ENCODE measurements at places on chromosomes 2 and 18.

DNA sequence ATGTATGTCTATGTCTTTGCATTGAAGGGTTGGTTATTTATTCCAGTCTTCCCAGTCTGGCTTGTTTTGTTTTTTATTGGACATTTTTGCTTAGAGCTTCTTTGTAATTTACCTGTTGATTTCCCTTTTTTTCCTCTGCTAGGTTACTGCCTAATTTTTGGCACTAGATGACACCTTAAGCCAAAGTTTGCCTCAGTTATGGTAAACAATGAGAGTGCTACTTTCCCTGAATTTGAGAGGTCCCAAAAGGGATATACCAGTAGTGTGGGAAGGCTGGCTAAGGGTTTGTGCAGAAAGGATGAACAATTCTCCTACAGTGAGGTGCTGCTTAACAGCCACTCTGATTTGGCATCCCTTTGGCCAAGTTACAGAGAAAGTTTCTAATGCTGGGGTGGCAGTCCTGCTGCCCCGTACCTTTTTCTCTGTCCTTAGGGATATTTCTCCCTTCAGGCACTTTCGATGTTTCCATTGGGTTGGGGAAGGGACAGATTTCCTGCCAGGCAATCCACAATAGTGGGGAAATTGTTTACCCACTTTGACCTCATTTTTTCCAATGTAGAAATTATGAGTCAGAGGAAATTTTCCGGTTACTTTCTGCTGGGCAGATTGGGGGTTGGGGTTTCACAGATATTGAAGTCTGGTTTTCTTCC is 354.9 kb downstream of the PTPRM start:
- no peak for DNase-seq

GRCh38 chr2:126312579-126312978 is 343.4 kb upstream of the GYPC start:
- no peak for DNase-seq

DNA sequence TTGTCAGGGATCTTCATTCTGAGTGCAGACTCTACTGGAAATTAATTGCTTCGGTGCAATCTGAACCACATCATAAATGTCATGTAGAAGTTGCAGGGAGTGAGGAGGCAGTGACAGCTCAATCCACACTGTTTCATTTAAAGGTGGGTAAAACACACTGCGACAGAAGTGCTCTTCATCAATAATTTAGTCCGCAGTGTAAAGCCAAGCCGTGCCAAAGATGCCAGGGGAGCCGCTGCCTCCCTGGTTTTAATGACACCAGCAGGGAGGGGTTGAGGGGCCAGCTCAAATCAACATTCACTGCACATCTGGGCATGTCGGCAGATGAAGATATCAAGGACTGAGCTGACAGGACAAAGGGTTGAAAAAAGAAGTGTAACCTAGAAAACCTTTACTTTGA is 305.7 kb upstream of the VRK2 start:
- DNase-seq = no peak

DNA sequence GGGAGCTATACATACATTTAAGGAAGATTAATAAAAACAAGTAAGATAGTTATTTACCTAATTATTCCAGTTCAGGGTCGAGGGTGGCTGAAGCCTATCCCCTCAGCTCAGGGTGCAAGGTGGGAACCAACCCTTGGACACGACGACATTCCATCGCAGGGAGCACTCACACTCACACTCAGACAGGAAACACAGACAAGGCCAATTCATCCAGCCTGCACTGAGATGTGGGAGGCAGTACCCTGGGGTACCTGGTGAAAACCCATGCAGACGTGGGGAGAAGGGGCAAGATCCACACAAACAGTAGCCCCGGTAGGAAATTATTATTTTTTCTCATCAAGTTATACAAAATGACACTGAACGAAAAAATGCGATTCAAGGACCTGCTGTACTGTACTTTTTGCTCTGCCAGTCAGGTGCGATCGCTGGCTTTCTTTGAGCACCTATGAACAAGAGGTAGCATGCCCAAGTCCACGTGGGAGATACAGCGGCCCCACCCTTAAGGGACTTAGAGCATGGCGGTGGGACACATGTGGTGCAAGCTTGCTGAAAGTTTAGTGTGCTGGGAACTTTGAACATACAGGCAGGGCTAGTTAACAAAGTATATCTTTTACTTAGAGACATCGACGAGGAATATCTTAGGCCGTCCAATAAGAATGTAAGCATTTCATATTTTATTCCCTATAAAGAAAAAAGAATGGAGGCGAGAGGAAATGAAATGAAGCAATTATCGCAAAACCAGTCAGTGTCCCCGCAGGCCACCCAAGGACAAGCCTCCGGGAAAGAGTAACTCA is 624 bp downstream of the METTL8 start:
- DNase-seq = no peak

DNA sequence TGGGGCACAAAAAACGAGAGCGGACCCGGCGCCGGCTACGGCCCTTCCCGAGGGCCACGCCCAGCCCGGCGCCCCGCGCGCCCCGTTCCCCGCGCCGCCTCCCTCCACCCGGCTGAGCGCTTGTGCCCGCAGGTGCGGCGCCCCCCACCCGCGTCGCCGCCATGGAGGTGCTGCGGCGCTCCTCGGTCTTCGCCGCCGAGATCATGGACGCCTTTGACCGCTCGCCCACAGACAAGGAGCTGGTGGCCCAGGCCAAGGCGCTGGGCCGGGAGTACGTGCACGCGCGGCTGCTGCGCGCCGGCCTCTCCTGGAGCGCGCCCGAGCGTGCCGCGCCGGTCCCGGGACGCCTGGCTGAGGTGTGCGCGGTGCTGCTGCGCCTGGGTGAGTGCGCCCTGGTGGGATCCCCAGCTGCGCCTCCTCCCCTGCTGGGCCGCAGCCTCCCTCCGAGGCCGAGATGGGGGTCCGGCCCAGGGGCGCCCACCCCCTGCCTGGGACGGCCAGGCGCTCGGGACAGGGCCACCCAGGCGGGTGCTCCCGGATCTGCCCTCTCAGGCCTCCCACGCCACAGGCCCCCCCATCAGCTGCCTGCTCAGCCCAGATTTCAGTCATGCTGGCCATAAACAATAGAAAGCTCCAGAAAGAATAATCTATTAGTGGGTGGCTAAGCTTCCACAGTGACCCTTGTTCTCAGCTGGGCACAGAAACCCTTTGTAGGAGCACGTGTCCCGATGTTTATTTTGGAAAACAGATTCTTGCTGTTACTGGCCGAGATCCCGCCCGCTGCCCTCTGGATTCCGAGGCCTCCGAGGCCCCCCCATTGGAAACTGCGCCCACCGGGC is 997 bp downstream of the BOK start:
- DNase-seq = no peak

DNA sequence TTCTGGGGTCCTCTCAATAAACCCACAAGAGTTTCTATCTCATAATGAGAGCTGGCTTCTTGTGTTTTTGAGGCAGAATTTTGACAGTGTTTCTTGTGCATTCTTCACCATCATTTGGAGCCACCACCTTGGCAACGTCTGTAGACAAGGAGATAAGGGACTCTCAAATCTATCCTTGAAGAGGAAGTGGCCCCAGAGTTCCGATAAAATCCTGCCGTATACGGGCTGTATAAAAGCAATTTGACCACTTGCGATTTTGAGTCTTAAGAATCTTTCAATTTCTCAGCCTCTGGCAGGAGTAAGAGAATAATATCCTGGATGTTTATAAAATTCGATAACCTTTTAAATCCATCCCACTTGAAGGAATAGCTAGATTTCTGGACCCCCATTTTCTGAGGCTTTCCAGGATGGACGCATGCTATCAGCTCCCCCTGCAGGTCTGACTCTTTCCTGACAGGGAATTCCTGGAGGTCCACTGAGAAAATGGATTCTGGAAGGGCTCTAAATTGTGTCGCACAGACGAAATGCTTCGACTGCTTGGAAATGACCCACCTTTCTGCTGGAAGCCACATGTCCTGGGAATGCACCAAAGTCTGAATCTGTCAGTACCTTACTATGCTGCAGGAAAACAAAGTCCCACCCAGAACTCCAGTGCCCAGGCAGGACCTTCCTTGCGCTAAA is 54.1 kb downstream of the E2F6 start:
- DNase-seq = no peak

DNA sequence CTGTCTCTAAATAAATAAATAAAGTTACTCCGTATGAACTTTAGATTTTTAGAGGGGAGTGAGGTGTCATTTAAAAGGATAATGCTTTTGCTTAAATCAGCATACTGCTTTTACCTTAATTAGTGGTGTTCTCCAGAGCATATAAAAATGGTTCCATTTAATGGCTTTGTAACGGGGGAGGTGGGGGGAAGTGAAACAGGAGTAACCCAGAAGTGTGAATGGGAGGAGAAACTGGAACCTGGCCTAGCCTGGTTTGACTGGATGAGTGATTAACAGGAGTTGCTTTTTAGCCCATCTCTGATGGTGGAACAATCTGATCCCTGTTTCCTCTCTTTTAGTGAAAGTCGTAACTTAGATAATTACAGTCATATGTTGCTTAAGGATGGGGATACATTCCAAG is 1.6 kb downstream of the CNDP2 start:
- DNase-seq = no peak

DNA sequence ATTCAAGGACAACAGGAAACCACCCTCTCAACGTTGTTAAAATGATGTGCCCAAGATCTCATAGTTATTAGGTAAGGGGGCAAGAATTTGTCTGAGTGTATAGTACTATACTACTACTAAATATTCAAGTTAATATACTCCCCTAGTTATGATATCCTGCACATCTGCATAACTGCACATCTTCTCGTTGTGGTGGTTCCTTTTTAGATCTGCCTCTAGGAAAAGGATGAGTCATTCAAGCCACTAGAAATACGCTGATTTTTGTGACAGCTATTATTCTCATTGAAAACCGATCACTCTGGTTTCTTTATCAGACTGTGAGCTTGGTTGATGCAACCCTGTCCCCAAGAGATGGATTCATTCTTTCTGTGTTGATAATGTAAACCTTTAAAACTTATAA is 1067.0 kb upstream of the FANCL start:
- DNase-seq = no peak

DNA sequence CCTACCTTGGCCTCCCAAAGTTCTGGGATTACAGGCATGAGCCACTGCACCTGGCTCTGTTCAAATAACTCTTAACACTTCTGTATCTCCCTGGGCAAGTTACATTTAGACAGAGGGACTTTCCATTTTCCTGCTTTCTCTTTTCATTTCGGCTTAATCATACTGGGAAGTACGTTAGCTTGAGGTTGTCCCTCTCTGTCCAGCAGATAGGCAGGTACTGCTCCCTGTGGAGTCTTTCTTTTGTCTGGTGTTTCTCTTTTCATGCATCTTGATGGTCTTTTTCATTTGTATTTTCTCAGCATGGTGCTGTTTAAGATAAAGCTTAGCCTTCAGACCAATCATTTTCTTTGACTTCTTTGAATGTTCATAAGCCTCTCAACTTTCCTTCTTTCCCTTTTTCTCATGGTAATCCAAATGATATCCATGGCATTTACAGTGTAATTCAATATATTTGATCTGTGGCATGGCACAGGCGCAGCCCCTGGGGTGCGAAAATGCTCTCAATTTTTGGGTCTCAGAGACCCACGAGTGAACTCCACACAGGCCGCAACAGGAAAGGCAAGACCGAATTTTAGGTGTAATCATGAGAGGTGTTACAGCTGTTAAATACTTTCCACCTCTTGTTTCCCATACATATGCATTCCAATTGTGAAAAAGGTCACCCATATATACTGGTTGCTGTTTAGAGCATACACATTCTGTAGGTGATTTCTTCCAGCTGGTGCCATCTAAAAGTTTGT is 99.9 kb upstream of the MYO3B start:
- no peak for DNase-seq

- DNase-seq = no peak
Measured at GRCh38 chr2:165238295-165238694, 919 bp upstream of the SCN2A start.

DNA sequence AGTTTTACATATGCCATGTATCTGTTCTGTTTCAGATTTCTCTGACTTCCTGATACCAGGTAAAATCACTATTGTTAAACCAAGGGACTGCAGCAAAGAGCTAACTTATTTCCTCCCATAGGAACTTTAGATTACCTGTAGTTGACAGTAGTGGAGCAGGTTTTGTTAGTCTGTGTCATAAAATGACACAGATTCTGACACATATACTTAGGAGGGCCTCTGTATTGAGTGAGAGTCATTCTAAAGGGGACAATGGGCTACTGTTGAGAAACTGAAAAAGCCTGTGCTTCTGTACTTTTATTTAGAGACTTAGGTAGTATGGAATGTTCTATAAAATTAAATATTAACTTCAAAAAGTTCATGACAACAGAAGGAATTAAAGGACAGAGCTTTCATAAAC is 48.2 kb downstream of the KCMF1 start:
- no peak for DNase-seq

DNA sequence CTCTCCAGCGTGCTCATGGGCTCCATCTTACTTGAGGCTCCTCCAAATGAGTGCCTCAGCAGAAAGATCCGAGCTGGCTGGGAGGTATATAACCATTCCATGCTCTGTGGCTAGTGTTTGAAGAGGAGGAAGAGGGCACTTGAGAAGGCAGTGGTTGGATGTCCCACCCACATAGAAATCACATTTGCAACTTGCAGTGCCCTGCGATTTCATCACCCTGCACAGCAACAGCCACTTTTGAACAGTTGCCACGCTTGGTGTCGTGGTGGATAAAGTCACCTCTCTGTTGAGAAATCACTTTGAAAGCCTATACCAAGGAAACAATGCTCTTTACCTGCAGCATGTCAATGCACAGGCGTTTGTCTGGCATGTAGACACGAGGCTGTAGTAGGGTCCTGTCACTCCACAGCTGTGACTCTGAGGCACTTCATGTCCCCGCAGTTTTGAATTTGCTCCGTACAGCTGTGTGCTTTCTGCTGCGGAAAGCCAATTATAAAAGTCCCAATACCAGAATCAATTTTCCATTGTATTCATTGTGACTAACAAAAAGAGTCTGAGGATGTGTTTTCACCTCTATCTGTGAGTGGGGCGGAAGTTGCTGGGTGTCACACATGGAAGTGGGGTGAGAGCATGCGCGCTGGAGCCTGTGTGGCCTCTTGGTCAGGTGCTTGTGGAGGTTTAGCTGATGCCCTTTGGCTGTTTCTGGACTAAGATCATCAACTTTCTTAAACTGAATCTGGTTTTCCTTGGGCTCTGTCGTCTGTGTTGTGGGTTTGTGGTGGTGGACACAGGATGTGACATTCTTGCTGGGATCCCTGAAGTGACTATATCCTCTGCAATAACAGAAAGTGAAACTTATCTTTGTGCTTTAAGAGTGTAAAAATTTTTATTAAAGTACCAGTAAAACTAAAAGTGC is 2.8 kb downstream of the CNDP2 start:
- DNase-seq = no peak

GRCh38 chr2:31239593-31240177 is 5.7 kb downstream of the EHD3 start:
- DNase-seq = no peak

GRCh38 chr18:55268628-55269275 is 309.5 kb upstream of the CCDC68 start:
- no peak for DNase-seq

GRCh38 chr2:116132833-116133232 is 1681.7 kb upstream of the DDX18 start:
- DNase-seq = no peak

GRCh38 chr2:172234716-172235691 is 132.3 kb upstream of the DLX2 start:
- no peak for DNase-seq

- no peak for DNase-seq
Measured at GRCh38 chr2:120447127-120447785, 101.3 kb downstream of the INHBB start.
